Activated naive CD4-positive, alpha-beta T cell treated with anti-CD3 and anti-CD28 coated beads for 36 hours (primary cell): ENCODE measurements at places on chromosomes 6 and 20. TPM values are rescaled to one million over a fixed set of nuclear protein-coding genes. Genes with fewer than 3 reads are reported as not detected.

GRCh38 chr6:70955441-70956190 lies 1.2 kb downstream of the B3GAT2 start:
- peak; percentile 93 for DNase-seq

FAM83C gene
- not detected for total RNA-seq

- no peak for DNase-seq
These were observed 192.2 kb upstream of the FAM83B start for GRCh38 chr6:54654381-54654780.

- no peak for DNase-seq
These were observed 20.9 kb downstream of the GPR63 start for GRCh38 chr6:96816301-96816817.

DNA sequence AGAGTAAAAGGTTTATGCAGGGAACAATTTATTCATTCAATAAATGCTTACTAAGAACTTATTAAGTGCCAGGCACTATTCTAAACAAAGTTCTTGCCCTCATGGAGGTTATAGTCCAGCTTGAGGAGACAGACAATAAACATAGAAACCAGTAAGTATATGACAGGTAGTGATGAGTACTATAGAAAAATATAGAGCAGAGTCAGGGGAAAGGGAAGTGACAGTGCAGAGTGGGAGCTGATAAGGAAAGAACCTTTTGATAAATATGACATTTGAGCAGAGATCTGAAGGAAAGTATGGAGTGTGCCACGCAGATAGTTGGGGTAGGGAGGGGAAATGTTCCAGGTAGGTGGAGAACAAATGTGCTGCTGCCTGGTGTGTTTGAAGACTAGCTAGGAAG lies 12.1 kb downstream of the ACSS2 start:
- no peak for DNase-seq

DNA sequence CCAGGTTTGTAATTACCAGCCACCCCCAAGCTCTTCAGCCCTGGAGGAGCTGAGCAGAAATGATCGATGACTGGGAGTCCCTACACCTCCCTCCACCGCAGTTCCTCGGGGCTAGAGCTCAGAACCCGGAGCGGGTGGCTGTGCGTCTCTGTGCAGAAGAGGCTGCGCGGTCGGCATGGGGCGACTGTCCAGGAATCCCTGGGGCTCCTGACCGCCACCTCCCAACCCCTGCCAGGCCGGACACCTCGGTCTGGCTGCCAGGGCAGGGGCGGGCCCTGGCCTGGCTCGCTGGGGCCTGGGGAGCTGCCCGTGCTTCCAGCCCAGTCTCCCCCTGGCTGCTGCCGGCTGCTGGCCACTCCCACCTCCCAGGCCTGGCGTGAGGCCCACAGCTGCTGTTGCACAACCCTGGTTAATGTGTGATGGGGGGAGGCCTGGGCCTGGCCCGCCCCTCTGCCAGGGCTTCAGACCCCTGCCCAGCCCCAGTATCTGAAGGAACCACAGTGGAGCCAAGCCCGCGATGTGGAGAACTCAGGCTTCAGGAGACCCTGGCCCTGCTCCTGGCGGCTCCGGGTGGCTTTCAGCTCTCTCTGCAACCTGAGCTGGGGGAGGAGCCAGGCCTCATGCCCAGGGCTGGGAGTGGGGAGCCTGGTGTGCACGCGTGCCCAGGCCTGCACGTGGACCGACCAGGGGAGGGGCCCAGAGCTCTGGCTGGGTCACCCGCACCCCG lies 1.2 kb downstream of the SLC2A4RG start:
- peak; percentile 31 for DNase-seq

GRCh38 chr20:53162251-53162835 lies 190.2 kb downstream of the TSHZ2 start:
- no peak for DNase-seq

CSE1L gene
- total RNA-seq: 88.9 TPM

EYA4 gene
- total RNA-seq: not detected

DNA sequence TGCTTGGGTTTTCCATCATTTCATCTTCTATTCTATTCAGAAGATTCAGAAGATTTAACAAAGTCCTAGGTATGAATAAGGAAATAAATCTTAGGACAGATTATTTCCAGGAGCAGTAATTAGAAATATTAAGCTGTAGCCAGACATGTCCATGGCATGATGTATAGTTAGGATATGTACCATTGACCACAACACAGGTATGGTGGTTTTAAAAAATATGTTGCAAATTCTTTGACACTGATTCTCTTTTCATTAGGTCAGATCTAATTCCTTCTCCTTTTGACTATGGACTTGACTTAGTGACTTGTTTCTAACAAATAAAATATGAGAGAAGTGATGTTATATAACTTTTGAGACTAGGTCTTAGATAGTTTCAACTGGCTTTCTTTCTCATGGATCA lies 23.5 kb upstream of the PDE7B start:
- no peak for DNase-seq

DNA sequence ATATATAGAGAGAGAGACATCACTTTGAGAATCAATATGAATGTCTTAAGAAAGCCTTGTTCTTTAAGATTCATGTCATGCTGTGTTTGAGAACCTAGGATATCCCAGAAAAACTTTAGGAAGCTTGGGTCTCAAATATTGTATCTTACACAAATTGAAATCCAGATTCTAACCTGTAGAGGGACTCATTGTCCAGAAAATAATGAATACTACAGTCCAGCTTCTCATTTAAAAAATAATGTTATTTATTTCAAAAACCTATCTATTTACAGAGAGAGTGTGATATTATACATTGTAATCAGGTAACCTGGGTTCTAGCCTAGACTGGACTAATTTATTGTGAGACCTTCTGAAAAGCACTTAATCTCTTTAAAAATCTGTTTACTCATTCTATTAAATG lies 4.2 kb downstream of the RFX6 start:
- no peak for DNase-seq

C6orf132 gene
- 0.12 TPM for total RNA-seq

GRCh38 chr6:3879194-3879952 lies 30.2 kb downstream of the FAM50B start:
- no peak for DNase-seq

- no peak for DNase-seq
These were observed 77.4 kb downstream of the CD83 start for GRCh38 chr6:14194976-14195375.
